Neural progenitor cell (in vitro differentiated cells): ENCODE measurements at places on chromosomes 11 and 22.

DNA sequence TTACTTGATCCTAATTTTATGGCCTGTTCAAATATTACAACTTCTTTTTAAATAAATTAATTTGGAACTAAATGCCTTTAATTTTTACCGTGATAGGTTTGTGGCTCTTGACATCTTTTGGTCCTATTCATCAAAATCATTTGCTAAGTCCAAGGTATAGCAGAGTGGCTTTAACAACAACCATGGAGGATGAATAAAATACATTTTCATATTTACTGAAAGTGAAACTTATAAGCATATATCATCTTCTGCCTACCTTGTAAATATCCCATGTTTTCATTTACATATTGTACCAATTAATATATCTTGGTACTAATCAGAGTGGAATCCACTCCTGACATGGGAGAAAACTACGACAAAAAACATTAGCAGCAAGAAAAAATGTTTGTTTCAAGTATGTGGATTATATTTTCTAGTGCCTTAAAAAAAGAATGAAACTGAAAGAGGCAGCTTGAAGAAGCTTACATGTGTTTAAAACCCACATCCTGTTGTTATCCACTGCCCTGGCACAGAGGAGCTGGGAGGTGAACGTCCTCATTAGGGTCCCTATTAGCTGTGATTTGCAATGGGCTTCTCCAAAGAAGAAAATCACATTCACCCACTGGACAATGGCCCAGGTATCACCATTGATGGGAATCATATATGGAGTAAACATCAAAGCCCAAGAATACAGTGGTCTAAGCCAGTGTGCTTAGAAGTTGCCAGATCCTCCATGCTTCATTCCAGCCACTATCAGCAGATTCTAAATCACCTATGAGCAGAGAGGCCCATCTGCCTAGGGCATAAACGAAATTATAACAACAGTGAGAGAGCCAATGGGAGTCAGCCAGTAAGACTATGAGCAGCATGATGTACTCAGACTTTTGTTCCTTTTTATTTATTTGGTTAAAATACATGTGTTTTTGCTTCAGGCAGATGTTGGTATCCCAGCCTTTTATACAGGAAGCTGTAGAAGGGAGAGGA lies 84.7 kb downstream of the MAML2 start:
- no peaks in the 10 kb centered on the region for H3K27me3 ChIP-seq
- no peaks in the 10 kb centered on the region for H3K36me3 ChIP-seq
- H3K4me3 ChIP-seq: no peak overlapping the region
- H3K27ac ChIP-seq: no peak overlapping the region
- peaks cover 7% of the 10 kb centered on the region for H3K4me1 ChIP-seq

DNA sequence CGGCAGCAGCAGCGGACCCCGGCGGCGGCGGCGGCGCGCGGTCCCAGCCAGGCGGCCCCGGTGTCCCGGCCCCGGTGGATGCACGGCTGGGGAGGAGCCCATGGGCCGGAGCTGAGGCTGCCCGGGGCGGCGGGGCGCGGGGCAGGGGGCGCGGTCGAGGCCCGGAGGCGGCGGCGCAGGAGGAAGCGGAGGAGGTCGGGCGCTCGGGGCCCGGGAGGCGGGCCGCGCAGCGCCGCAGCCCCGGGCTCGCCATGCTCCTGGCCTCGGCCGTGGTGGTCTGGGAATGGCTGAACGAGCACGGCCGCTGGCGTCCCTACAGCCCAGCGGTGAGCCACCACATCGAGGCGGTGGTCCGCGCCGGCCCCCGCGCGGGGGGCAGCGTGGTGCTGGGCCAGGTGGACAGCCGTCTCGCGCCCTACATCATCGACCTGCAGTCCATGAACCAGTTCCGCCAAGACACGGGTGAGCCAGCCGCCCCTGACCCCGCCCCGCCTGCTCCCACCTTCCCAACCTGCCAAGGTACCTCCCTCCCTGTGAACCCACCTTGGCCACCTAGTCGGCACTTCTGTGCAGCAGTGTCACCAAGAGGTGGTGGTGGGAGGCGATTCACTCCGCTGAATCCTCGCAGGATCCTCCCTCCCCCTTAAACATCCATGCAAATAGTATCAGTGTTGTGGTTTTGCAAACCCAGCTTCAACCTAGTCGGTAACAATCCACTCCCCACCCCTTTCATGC lies 580 bp downstream of the DTX4 start:
- H3K4me3 ChIP-seq: peak overlapping the region; percentile 89
- no peaks in the 10 kb centered on the region for H3K36me3 ChIP-seq
- H3K27me3 ChIP-seq: no peaks in the 10 kb centered on the region
- peak; percentile 51 for DNase-seq
- peaks cover 48% of the 10 kb centered on the region for H3K4me1 ChIP-seq

- no peaks in the 10 kb centered on the region for H3K36me3 ChIP-seq
- H3K27me3 ChIP-seq: no peaks in the 10 kb centered on the region
- no peak overlapping the region for H3K4me3 ChIP-seq
- no peaks in the 10 kb centered on the region for H3K4me1 ChIP-seq
Observed at GRCh38 chr22:36954251-36955014, 41.0 kb downstream of the CSF2RB start.

DNA sequence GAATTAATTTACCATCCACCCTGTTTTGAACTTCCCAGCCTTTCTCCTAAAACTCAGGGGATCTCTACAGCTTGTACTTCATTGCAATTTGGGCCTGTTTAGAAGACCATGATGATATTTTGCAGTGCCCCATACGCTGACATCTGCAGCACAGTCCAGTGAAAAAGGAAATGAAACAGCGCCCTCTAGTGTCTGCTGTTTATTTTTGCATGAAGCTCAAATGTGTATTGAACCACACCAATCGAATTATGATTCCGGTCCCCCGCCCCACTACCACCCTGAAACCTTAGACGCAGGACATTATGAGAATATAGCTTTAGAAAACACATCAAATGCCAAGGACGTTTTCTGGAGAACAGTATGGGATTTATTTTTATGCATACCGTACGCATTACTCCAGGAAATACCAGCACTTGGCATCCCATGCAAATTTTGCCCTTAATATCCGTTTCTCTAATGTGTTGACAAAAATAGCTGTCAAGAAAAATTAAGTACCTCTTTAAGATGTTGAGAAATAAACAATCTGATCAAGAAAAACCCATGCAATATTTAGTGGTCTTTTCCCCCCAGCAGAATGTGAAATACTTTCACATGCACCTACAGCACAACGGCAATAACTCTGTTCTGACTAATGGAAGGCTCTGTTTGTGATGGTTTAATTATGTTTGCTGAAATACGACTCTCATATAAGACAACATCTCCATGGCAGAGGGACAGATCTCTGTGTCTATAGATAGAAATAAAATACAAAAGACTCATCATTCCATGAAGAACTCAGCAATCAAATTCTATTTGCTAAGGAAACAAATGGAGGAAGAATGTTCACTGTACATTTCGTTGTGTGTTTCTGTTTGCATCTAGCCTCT lies 93.9 kb downstream of the TECTA start:
- peaks cover 17% of the 10 kb centered on the region for H3K4me1 ChIP-seq
- no peaks in the 10 kb centered on the region for H3K36me3 ChIP-seq
- H3K27me3 ChIP-seq: no peaks in the 10 kb centered on the region
- H3K27ac ChIP-seq: no peak overlapping the region

GRCh38 chr11:122668562-122669090 lies 13.1 kb downstream of the UBASH3B start:
- no peaks in the 10 kb centered on the region for H3K36me3 ChIP-seq
- H3K4me1 ChIP-seq: no peaks in the 10 kb centered on the region

DNA sequence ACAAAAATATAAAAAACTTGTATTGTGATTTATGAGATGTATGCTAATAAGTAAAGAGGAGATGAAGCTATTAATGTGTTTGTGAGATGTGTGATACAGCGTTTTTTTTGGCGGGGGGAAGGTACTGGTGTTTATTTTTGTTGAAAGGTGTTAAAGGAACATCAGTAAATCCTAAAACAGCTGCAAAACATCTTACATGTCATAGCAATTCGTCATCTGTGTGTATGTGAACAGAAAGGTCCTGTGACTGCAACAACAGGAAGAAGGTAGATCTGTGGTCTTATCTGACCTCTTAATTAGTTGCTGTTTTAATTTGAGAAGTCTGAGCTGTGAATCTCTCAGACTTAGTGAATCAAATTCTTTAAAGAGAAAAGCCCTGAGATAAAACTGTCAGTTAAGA lies 1041.1 kb downstream of the JRKL start:
- H3K4me1 ChIP-seq: no peaks in the 10 kb centered on the region
- no peak overlapping the region for H3K27ac ChIP-seq
- H3K4me3 ChIP-seq: no peak overlapping the region
- H3K27me3 ChIP-seq: no peaks in the 10 kb centered on the region

DNA sequence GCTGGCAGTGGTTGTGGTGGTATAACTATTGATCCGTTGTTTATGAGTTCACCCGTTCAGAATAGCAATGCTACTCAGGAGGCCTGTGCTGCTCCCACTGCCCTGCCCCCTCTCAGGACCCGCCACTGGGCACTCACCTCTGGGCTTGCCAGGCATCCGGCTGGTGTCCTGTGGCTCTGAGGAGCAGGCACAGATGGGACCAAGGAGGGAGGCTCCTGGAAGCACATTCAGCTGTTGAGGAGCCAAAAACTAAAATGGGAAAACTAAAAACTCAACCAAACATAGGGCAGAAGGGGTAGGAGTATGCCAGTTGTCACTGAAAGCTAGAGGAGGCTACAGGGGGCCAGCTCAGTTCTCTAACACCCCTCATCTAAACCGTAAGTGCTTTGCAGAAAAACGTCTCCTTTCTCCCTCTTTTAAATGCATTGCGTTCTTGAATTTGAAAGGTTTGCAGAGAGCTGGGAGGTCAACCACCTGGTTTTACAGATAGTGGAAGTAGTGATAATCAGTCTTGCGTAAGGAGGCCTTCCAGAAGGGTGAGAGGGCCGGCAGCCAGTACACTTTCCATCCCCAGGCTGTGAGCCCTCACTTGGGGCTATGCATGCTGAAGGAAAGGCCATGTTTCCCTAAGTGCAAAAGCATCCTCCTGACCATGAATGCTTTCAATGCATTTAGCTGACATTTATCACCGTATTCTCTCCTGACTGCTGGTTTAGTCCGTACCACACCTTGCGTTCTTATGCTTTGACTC lies 547.4 kb downstream of the NTM start:
- no peaks in the 10 kb centered on the region for H3K36me3 ChIP-seq
- H3K4me3 ChIP-seq: no peak overlapping the region
- H3K27ac ChIP-seq: no peak overlapping the region
- no peaks in the 10 kb centered on the region for H3K4me1 ChIP-seq
- no peaks in the 10 kb centered on the region for H3K27me3 ChIP-seq

DNA sequence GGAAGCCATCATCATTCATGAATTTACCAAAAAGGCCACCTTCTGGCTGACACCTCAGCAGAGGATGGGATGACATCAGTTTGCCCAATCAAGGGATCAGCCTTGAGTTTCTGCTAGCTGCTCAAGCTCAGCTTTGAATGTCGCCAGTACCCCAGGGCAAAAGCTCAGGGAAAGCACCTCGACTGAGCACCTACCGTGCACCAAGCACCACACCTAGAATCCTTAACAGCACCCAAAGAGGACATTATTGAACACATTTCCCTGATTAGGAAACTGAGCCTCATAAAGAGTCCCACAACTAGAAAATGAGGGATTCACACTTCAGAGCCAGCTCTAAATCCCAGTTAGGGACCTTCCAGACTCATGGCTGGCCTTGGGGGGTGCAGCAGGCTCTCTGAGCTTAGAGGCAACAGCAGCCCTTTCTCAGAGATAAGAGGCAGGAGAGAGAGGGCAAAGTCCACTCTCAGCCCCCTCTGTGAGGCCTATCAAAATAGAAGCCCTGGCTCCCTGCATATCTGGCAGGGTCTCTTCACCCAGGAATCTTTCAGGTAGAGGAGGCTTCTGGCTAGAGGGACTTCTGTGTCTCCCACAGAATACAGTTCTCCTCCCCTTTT lies 13.4 kb upstream of the DAGLA start:
- H3K27me3 ChIP-seq: no peaks in the 10 kb centered on the region
- no peaks in the 10 kb centered on the region for H3K36me3 ChIP-seq
- H3K4me1 ChIP-seq: no peaks in the 10 kb centered on the region
